Activated CD4-positive, alpha-beta T cell treated with anti-CD3 and anti-CD28 coated beads, Interleukin-10, Interleukin-2, amounts not matched to agents 100 ng/mL and 50 ng/mL, durations not matched to agents 16 hours and 8 hours (primary cell): ENCODE measurements at places on chromosomes 13 and 19.

DNA sequence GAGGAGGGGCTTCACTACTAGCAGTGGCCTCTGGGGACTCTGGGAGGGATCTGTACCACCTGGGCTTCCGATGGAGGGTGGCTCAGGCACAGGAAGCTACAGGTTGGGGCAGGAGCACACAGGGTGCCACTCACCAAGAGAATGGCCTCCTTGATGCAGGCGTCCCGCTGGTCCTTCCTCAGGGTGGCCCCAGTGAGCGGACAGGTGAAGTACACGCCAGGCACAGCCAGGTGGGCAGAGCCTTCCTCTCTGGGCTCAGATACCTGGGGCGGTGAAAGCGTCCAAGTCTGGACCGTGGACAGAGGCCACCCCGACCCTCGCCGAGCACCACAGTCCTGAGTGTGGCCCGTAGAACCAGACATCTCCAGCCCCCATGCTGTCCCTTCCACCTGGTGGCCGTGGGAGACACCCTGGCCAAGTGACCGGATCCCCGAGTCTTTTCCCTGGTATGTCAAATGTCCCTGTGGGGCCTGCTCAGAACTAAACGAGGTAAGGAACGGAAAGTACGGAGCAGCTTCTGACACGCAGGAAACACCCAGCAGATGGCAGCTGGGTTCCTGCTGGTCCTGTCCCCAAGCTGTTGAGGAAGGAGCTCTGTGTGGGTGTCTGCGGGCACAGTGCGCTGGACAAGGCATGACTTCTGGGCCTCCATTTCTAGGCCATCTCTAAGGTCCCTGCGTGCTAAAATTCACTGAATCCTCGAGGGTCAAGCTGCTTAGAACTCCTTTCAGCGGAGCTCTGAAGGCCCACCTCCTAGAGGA is 5.2 kb downstream of the UBXN6 start:
- no peak for DNase-seq

GRCh38 chr19:46482631-46483030 is 11.3 kb upstream of the PNMA8A start:
- DNase-seq = no peak

DNA sequence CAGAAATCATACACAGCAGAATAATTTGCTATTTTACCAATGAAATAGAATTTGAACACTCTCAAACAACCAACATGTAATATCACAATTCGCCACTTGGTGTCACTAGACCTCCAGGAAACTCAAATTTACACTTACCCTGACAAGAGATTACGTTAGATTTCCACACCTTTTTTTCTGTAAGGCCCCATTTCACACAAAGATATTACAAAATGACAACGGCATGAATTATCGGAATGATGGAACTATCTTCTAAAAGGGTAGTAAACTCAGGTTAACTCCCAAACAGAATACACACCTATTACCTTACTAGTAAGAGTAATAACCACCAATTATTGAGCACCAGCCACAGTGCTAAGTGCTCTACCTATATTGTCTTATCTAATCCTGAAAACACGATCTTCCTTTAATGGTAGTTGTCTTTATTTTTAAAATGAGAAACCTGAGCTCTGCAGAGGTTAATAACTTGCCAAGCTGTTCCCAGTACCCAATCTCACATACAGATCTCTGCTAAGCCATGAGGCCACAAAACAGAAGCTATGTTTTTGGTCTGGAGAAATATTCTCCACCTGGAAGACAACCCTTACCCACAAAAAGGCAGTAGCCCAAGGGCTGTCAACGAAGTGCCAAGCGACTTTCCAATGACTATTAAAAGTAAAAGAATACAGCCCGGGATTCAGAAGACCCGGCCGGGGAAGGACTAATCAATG is 152.4 kb downstream of the DCLK1 start:
- DNase-seq = peak; percentile 48

DNA sequence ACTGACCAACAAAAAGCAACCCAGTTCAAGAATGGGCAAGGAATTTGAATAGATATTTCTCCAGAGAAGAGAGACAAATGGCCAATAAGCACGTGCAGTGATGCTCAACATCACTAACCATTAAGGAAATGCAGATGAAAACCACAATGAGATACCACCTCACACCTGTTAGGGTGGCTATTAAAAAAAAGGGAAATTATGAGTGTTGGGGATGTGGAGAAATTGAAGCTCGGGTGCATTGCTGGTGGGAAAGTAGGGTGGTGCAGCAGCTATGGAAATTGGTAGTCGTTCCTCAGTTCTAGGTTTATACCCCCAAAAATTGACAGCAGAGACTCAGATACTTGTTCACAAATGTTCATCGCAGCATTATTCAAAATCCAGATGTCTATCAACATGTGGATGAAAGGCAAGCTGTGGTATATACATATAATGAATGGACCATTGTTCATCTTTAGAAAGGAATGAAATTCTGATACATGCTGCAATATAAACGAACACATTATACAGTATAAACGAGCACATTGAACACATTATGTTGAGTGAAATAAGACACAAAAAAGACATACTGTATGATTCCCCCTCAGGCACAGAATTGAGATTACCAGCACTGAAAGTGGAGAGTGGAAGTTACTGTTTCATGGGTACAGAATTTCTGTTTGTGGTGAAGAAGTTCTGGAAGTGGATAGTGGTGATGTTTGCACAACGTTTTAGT is 927 bp downstream of the CHAMP1 start:
- DNase-seq = peak; percentile 30

- no peak for DNase-seq
Measured at GRCh38 chr13:80047406-80047805, 293.5 kb downstream of the SPRY2 start.

GRCh38 chr19:50328224-50328872 is 829 bp downstream of the KCNC3 start:
- peak; percentile 51 for DNase-seq

- DNase-seq = no peak
Measured at GRCh38 chr19:2330632-2331284, 2.3 kb downstream of the SPPL2B start.
